Activated naive CD4-positive, alpha-beta T cell treated with anti-CD3 and anti-CD28 coated beads, Interleukin-2, amount 50 U/mL, for 72 hours (primary cell): ENCODE measurements at places on chromosomes 3 and 15. TPM values are rescaled to one million over a fixed set of nuclear protein-coding genes. Genes with fewer than 3 reads are reported as not detected.

Gene TTLL13
- total RNA-seq = 1.0 TPM

Gene REC114
- not detected for total RNA-seq

Gene DUOXA2
- total RNA-seq = not detected

Gene B4GALT4
- 13.8 TPM for total RNA-seq

Gene CLDN16
- not detected for total RNA-seq

Gene ZNF620
- total RNA-seq = 4.3 TPM

Gene GOLGA8G
- not detected for total RNA-seq

Gene MOBP
- total RNA-seq = not detected

Gene TGM4
- total RNA-seq = not detected

Gene THAP10
- total RNA-seq = 0.19 TPM

Gene EXOSC7
- 47.8 TPM for total RNA-seq

Gene INTS14
- total RNA-seq = 55.4 TPM

Gene ALDH1A3
- not detected for total RNA-seq

Gene DPPA2
- not detected for total RNA-seq

Gene MCF2L2
- total RNA-seq = 2.5 TPM

Gene SEC22A
- 18.3 TPM for total RNA-seq

Gene CLSTN2
- not detected for total RNA-seq

Gene BMF
- 10.8 TPM for total RNA-seq

Gene POLQ
- total RNA-seq = 8.9 TPM

Gene SLC12A1
- total RNA-seq = not detected

Gene ZBTB38
- 13.4 TPM for total RNA-seq

Gene APBA2
- 11.8 TPM for total RNA-seq

Gene ZBBX
- total RNA-seq = not detected

Gene ERICH6
- total RNA-seq = not detected

Gene ADAMTS7
- total RNA-seq = 4.3 TPM

Gene MESP2
- total RNA-seq = not detected

Gene SELENOK
- total RNA-seq = 41.8 TPM

Gene EPHA6
- not detected for total RNA-seq

Gene FAM81A
- 0.09 TPM for total RNA-seq

Gene ARNT2
- not detected for total RNA-seq

Gene ATP13A5
- not detected for total RNA-seq

Gene DCP1A
- 35.4 TPM for total RNA-seq

Gene DAZL
- not detected for total RNA-seq

Gene TRAT1
- total RNA-seq = 11.8 TPM

Gene GP5
- total RNA-seq = 0.43 TPM

Gene KCNMB2
- total RNA-seq = not detected

Gene B2M
- 6,333 TPM for total RNA-seq
